Stimulated activated CD8-positive, alpha-beta memory T cell treated with anti-CD3 and anti-CD28 coated beads, Interleukin-2, amount 100 ng/mL, for 1 hour (primary cell): ENCODE measurements at places on chromosomes 2 and 18.
A peak's percentile ranks its signal among the peaks of the same experiment; 100 is the strongest.

GRCh38 chr2:69559442-69560146 is 83.9 kb downstream of the AAK1 start:
- DNase-seq = no peak

DNA sequence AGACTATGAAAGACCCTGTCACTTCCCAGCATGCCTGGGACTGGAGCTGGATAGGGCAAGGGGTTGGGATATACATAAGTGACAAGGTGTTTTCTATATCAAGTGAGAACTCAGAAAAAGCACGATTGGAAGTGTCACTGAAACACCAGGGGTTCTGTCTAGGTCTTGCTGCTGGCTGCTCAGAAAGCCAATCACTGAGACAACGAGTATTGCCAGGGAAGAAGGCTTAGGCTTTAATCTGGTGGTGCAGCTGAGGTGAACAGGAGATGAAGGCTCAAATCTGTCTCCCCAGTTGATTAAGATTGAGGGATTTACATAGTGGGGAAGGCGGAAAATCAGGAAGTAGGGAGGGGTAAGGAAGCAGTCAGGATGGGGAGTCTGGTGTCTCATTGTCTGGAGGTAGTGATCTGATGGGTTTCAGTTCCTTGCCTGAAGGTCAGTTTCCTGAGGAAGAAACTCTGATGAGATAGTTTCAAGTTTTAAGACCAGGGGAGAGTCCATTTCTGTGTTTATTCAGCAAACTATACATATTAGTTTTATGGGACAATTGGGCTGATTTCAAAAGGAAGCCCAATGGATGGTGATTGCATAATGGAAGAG is 3.5 kb upstream of the C2orf74 start:
- no peak for DNase-seq

- DNase-seq = no peak
Observed at GRCh38 chr18:36378205-36378604, 80.7 kb downstream of the FHOD3 start.

GRCh38 chr2:21500401-21500945 is 376.7 kb downstream of the TDRD15 start:
- no peak for DNase-seq

DNA sequence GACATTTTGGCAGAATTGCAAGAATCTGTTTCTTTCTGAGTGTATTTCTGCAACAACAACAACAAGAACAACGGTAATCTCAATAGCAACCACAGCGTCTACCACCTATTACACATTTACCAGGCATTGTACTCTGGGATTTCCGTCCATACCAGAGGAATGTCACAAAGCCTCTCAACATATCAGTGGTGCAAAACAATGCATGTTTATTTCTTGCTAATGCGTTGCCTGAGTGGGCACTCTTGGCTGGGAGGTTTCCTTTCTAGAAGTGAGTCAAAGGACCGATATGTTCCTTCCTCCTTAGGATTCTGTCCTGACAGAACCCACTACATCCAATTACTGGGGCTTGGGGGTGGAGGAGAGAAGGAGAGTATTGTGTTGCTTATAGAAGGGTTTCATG is 585.6 kb downstream of the TSN start:
- no peak for DNase-seq

- DNase-seq = no peak
Observed at GRCh38 chr2:115460008-115460407, 1017.6 kb downstream of the DPP10 start.

DNA sequence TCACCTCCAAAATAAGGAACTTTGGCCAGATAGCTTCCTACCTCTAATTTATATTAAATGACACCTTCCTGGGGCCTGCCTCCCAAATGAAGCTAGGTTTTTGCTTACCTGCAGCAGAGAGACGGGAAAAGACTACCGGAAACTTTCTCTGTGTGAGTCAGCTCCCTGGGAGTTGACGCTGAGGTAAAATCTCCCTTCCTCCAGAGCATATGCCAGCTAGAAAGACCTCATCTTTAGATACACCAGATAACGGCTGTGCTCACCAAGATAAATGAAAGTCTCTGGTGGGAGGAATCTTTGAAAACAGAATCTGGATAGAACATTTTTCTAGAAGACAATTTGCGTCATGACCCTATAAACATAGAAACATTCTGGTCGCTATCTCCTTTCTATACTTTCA is 99.7 kb upstream of the RFX8 start:
- no peak for DNase-seq

- DNase-seq = no peak
Observed at GRCh38 chr2:168767258-168767657, 35.2 kb upstream of the NOSTRIN start.

DNA sequence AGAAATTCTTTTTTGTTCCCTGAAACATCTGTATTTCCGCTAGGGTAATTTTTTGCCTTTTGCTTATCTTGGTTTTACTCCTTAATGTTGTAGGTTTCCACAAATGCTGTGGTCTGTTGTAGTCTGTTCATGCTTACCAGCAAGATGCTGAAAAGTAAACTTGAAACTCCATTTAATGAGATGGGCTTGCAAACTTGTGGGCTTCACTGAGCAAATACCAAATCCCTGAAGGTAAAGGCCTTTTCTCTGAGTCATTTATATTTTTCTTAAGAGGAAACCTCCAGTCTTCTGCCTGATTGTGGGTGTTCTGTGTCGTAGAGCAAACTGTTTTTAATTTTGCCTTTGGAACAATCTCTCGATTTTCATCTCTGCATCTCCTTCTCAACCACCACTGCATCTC is 9.3 kb downstream of the SP140 start:
- DNase-seq = no peak

- no peak for DNase-seq
Observed at GRCh38 chr18:23244401-23244800, 109.1 kb downstream of the CABLES1 start.

- no peak for DNase-seq
Observed at GRCh38 chr2:215969131-215969841, 44.1 kb downstream of the MREG start.

DNA sequence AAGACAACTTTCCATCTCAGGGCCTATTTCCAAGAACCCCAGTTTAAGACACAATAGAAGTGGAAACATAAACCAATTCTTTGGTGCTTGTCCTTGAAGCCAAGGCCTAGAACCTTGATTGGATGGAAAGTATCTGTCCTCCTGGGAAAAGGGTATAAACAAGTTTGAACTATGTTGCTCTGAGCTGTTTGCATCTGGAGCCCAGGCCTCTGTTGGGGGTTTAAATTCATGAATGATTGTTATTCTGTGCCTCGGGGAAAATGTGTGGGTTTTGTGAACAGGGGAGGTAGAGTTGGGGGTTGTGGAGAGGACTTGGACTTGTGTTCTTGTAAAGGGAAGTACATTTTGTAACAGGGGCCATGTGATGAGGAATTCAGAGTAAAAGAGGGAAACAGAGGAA is 406.1 kb downstream of the SLC4A3 start:
- DNase-seq = no peak

DNA sequence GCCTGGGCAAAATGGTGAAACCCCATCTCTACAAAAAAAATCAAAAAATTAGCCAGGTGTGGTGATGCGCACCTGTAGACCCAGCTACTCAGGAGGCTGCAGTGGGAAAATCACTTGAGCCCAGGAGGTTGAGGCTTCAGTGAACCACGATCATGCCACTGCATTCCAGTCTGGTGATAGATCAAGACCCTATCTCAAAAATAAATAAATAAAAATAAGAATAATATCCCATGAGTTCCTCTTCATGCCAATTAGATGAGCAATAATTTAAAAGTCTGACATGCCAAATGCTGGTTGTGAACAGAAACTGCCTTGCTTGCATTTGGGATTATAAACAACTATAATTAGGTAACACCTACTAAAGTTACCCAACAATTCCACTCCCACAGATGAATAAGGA is 22.1 kb upstream of the ANKRD44 start:
- DNase-seq = no peak

- DNase-seq = no peak
Observed at GRCh38 chr18:62499263-62499650, 23.6 kb upstream of the ZCCHC2 start.

- DNase-seq = peak; percentile 9
Observed at GRCh38 chr2:208265371-208265800, 669 bp upstream of the PIKFYVE start.

- DNase-seq = no peak
Observed at GRCh38 chr18:21820033-21820810, 79.6 kb downstream of the MIB1 start.

DNA sequence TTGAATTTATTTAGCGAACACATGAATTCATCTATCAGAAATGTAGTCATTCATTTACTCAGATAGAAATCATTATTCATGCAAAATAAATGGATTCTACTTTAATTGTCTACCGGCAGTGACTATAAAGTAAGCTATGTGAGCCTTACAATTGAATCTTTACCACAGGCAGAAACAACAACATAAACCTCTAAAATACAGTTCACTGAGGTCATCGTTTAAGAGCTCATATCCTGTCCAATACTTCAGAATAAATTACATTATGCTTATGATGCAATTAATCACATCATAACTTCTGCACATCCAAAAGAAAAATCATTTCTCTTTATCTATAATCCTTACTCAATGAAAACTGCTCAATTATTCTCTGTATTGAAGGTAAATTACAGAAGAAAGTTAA is 244.7 kb downstream of the HNMT start:
- DNase-seq = no peak

DNA sequence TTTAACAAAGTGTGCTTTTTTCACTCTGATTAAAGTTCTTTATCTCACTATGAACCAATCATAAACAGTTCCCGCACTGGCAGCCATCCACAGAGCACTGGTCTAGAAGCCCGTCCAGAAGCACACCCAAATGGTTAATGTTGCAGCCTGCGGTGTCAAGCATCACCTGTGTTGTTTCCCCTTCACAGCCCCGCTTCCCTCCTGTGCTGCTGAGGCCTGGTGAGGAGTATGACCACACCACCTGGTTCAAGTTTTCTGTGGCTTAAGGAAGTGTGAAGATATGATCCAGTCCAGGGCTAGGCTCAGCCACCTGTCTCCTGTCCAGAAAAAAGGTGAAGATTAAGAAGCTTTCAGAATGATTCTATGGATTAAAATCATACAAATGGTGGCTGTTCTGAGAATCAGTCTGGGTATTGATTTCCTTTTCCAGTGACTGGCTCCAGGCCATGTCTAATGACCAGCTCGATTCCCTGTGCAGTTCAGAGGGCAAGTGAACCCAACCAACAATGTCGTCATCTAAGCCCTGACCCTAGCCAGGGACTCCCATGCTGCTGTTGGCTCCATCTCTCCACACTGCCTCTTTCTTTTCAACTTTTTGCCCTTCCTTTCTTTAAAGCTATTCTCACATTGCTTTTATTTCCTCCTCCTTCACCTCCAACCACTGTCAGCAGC is 17.7 kb downstream of the SRSF7 start:
- no peak for DNase-seq

DNA sequence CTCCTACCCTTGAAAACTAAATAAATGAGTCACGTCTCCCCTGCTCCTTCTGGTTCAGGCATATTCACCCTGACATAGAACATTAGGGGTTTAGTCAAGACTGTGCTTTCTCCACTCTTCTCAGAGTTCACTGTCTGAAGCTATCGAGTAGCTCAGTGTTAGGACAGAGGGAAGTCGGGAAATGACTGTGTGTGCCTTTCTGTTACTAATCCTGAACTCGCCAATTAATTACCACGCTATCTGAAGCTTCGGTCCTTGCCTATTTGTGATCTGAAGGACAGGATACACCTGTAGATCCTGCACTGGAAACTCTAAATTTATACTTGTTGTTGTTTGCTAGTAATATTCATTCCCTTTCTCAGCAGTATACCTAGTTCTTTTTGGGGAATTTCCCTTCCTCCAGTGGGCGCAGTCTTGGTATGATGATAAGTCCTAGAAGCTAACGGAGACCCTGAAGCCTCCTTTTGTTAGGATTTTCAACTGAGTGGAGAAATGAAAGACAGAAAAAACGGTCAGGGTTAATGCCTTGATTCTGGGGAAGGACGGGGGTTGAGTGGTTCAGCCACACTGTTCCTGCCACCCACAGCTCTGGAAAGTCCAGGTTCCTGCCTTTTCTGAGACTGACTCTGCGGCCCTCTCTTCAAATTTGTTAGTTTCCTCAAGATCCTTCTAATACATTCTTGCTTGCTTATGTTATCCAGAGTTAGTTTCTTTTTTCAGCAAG is 218.0 kb downstream of the DLGAP1 start:
- no peak for DNase-seq

GRCh38 chr18:62763101-62763521 is 47.8 kb downstream of the PHLPP1 start:
- no peak for DNase-seq

DNA sequence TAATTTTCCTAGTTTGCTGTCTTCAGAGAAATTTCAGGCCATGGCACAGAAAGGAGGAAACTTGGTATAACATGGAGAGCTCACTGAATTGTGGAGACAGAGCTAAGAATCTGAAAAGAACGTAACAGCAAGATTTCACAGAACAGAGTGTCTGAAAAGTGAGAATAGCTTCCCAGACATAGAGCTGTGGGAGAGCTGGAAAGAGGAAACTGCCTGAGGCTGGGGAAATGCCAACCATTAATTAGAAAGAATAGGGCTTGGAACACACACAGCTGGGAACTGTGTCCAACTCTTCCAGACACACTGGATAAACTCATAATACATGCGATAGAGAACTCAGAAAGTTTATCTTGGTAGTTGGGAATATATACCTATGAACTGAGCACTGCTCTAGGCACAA is 51.6 kb upstream of the KYNU start:
- no peak for DNase-seq

- DNase-seq = no peak
Observed at GRCh38 chr2:126932966-126933710, 34.4 kb downstream of the TEX51 start.

- DNase-seq = no peak
Observed at GRCh38 chr2:108554528-108554927, 20.3 kb downstream of the LIMS1 start.

DNA sequence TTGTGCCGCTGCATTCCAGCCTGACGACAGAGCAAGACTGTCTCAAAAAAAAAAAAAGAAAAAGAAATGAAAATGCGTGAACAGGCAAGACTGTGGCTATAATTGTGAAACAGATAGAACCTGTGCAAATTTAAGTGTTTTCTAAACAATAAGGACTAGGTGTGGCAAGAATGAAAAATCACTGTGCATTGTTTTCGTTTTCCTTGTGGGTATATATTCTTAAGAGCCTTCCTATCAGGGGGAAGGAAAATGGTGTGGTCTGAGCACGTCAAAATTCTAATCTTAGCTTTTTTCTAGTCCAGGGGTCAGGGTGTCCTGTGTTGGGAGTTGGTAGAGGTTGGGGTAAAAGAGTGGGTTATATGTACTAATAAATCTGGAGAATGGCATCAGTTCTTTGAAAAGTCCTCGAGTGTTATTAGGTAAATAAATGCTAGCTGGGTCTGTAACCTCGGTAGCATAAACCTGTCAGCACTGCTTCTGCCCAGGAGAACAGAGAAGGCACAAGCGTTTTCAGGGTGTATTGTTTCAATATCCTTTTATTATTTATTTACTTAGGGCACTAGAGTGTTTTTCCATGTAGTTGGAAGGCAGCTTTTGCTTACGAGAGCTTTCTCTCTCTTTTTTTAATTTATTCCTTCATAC is 11.6 kb downstream of the ATP6V1C2 start:
- DNase-seq = no peak

GRCh38 chr2:173713904-173714555 is 251.1 kb downstream of the SP3 start:
- no peak for DNase-seq

- no peak for DNase-seq
Observed at GRCh38 chr18:3892152-3892551, 442.2 kb downstream of the TGIF1 start.
